Sigmoid colon (tissue), 7 donors: ENCODE measurements at places on chromosomes 12 and 14. TPM values are rescaled to one million over a fixed set of nuclear protein-coding genes. Genes with fewer than 3 reads are reported as not detected.
A peak's percentile ranks its signal among the peaks of the same experiment; 100 is the strongest.

Gene KLRB1
- 1.1 TPM for total RNA-seq

Gene CLEC4C
- total RNA-seq = not detected

Gene LMNTD1
- 1.9 TPM for total RNA-seq

- DNase-seq = peak; percentile 97
Observed at GRCh38 chr12:53046655-53047220, 3.1 kb upstream of the TNS2 start.

DNA sequence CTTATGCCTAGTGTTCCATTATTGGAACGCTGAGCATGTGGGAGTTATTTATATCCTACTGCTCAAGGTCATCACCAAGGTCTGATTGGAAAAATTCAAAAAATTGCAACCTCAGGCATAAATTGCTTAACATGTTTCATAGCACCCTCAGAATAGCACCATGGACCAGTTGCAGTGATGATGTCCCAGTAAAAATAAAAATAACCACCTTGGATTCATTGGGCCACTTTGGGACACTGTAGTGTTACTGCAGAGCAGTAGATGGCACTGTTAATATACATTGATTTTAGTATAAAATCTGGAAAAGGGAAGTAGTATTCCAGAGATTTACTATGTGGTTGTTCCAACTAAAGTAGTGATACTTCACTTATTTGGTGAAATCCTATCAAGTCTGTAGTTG, 31.0 kb upstream of the PTCSC3 start:
- no peak for DNase-seq

DNA sequence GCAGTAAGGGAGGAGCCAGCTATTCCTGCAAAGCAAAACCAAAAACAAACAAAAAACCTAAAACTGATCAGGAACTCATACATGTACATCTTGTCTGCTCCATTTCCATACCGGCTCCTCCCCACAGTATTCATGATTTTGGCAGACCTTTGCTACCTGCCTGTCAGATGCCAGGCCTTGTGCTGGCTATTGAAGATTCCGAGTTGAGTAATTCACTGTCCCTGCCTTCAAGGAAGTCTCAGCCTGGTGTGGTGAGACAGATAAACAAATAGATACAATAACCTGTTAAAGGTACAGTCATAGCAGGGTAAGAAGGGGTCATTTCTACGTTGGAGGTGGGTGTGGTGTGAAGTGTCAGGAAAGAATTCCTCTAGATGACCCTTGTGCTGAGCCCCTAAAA, 42.7 kb downstream of the SUSD6 start:
- DNase-seq = no peak

DNA sequence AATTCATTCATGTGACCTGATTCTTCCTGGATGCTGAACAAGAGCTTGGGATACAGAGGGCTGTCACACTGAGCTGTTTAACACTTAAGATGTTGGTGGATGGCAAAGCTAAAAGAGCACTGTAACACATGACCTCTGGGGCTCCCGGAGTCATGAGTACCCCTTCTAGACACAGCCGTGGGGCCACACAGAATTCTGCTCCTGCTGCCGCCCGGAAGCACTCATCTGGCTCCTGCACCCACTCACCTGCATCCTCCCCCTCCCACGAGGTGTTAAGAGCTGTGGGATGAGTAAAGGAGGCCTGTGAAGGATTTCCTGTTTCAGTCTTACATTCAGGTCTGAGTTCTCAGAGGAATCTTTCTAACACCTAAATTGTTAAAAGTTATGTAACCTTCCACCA, 78.0 kb upstream of the SSTR1 start:
- no peak for DNase-seq

DNA sequence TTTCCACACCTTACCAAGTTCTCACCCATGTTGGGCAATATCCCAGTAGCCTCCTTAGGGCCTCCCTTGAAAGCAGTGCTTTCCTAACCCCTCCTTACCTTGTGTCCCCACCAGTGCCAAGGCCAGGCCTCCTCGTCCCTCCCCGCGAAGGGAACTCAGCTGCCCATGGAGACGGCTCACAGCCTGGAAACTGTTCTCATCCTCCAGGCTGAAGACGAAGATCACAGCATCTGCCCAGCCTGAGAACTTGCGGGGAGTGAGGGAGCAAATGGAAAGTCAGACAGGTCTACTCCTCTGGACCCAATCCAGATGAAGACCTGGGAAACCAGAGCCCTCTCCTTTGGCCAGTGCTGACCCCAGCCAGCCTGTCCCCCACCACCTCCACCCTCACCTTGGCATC, 4.6 kb downstream of the AGAP2 start:
- DNase-seq = no peak

- no peak for DNase-seq
Observed at GRCh38 chr14:80425686-80426085, 214.4 kb upstream of the DIO2 start.

- no peak for DNase-seq
Observed at GRCh38 chr12:114311974-114312373, 94.0 kb downstream of the TBX5 start.

- DNase-seq = peak; percentile 74
Observed at GRCh38 chr14:68784978-68785533, 7.8 kb downstream of the ZFP36L1 start.
